ENCODE measurements at places on chromosomes 2 and 18.

DNA sequence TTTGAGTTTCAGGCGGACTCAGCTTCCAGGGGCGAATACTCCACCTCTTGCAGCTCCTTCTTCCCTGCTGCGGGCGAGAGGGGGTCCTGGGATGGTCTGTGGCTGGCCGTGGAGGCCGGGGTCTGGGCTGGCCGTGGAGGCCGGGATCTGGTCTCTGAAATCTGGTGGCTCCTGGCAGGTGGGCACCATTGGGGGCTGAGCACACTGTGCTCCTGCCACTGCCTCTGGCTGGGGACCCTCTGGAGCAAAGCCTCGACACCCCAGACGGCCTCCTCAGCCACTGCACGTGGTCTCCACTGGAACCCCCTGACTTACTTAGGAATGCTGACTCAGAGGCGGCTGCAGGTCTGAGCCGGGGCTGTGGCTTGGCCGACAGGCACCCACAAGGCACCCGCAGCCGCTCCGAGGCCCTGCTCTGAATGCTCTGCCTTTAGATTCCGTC, 100.1 kb upstream of the ALKAL2 start:
- DNase-seq, result no peak

DNA sequence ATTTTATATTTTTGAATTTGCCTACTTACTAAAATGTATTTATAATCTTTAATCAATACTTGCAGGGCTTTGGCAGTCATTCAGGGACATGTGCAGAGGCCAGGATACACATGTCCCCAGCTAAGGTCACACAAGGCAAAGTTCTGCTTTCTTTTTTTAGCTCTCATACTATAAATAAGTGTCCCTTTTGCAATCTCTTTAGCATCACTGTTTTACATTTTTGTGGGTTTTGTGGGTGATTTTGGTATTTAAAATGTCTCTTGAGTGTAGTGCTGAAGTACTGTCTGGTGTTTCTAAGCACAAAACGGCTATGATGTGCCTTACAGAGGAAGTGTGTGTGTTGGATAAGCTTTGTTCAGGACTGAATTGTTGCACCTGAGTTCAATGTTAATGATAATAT, 309.0 kb upstream of the GULP1 start:
- no peak for DNase-seq

DNA sequence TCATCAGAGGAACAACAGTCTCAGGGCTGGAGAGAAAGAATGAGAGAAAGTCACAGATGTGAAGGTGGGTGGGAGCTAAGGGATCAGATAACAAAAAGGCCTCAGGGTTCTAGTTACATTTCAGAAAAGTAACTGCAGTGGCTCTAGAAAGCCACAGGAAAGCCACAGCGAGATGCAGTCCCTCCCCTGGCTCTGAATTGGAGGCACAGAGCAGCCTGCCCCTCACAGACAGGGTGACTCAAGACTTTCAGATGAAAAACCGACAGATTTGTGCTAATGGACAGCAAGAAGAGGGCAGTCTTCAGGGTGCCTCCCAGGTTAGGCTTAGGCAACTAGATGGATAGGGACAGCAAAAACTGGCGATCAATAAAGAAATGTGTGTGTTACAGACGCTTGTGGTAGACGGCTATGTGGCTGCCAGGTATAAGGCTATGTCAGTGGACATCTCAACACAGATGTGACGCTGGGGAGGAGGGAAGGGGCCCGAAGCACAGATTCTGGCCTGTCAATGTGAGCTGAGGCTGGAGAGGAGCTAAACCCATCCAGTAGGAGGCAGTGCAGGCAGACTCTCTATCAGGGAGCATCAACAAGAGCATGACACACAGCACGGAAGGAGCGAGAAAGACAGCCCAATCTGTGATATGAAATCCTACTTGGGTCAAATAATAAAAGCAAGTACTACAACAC, 26.2 kb downstream of the UNC50 start:
- DNase-seq, result no peak

GRCh38 chr2:191713837-191714236, 35.9 kb downstream of the NABP1 start:
- DNase-seq, result no peak

DNA sequence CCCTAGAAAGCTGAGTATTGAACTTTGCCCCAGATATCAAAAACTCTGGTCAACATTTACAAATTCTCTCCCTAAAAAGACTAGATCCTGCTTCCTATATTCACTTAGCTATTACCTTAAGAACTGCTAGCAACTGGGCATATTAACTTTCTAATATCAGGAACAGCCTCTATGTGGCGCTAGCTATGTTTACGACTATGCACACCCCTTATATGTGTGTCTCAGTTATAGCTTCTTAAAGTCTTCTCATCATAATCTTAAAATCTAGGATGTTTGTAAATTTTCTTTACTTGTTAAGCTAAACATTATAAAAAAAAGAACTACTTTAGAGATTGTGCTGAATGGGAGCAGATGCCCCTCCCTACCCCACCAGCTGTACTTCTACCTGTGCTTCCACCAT, 1.7 kb upstream of the STAMBP start:
- DNase-seq, result peak; percentile 3

DNA sequence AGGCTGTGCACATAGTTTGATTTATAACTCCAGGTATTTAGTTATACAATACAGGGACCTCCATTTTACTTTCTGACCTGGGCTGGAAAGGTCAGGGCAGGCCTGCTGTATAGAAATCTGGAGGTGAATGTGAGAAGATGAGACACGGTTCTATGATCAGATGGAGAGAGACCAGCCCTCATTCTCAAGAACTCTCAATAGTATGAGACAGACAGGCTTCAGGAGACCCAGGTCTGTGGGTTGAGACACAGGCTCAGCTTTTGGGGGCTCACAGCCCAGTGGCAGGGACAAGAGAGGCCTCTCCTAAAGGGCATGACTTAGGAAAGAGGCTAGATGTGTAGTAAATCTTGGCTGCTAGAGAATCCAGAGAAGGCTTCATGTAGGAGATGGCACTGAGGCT, 719 bp upstream of the ATP6V1B1 start:
- DNase-seq, result no peak

DNA sequence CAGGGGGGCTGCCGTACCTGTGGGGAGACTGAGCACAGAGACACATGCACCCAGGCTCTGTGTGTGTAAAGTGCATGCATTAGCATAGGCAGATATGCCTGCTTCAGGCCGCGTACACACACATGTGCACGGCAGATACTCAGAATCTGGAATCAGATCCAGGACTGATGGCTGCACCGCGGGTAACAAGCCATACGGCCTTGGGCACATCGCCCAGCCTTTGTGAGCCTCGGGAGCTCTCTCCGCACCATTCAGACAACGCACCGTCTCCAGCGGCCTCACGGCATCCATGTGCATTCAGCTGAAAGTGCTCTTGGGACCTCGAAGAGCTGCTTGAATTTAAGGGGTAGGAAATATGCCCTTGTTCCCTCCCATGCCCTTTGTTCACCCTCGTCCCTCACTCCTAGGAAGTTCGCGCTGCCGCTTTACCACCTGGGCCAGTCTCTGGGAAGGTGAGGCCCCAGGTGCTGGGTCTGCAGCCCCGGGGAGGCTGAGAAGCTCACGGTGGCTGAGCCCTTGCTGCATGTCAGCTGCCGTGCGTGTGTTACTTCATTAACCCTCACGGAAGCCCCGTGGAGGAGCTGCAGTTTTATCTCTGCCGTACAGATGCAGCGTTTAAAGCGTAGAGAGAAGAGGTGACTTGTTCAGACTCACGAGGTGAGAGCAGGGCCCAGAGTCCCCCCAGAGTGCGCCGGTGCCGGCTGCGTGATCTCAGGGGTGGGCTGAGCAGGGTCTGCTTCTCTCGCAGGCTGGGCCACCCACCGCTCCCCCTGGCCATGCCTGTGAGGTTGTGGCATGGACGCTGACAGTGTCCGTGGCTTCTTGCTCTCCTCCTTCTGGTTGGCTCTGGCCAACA, 377.7 kb upstream of the MYT1L start:
- DNase-seq, result peak; percentile 80

DNA sequence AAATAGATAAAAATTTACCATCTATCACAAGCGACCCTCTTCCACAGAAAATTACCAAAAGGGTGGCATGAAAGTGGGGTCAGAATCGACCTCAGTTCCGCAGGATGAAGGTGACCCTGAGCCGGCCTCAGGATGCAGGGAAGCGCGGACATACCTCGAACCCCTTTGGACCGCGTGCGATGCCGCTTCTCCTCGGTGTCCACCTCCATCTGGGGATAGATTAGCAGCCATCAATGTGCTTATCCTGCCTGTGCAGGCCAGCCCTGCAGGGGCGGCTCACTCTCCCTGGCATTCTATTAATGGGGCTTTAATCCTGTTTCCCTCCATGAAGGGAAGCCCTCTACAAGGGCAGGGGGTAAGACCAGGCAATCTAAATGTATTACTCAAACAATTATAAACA, 235.3 kb upstream of the PXDN start:
- DNase-seq, result no peak

DNA sequence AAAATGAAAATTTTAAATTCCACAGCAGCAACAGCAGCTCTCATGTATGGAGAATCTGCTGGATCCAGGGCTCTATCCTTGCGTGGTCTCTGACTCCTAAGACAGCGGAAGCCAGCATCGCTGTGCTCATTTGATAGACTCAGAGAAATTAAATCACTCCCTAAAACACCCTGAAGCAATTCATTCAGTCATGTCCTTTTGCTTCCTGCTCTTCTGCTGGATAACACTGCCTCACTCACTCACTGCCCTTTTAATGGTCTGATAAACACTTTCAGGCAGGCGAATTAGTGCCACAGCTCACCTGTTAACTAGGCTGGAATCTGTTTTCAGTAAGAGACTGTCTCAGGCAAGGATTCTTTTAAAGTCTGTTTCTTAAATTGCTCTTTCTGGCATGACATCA, 10.0 kb downstream of the WIPF1 start:
- DNase-seq, result no peak

- DNase-seq, result no peak
Observed at GRCh38 chr2:183010112-183010511, 28.1 kb downstream of the NCKAP1 start.

DNA sequence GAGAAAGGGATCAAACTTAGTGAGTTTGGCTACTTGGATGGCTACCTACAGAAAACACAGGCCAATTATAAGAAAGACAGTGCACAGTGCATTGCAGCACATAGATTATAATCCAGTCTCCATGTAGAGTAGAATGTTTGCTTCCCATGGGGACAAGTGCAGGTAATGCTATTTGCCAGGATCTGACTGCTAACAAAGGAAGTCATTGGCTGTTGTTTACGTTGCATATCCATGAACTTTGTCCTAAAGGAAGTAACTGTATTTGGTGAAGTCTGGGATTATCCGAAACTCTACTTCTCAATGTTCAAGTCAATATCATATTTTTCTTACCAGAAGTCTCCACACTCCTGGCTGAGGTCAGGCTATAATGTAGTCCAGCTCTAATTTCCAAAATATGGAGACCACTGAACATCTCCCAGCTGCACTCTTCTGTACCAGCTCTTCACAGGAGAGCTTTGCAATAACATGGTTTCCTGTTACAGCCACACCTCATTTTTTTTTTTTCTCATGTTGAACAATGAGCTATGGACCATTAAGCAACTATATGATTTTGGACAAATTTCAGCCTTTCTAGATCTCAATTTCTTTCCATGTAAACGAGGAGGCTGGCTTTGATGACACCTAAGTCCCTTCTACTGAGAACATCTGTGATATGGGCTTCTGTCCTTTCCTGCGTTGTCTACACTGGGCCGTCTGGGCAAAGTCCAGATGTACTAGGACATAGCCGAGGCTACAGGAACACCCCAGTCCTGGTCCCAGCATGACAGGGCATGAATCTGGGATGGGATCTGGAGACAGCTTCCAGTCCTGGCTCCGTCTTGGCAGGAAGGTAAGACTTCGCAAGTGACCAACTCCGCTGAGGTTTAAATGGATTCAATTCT, 154.8 kb downstream of the LAMA1 start:
- no peak for DNase-seq
